Brain (organoid and tissue), 16 donors: ENCODE measurements at places on chromosomes 11 and 22. TPM values are rescaled to one million over a fixed set of nuclear protein-coding genes. Genes with fewer than 3 reads are reported as not detected.

DNA sequence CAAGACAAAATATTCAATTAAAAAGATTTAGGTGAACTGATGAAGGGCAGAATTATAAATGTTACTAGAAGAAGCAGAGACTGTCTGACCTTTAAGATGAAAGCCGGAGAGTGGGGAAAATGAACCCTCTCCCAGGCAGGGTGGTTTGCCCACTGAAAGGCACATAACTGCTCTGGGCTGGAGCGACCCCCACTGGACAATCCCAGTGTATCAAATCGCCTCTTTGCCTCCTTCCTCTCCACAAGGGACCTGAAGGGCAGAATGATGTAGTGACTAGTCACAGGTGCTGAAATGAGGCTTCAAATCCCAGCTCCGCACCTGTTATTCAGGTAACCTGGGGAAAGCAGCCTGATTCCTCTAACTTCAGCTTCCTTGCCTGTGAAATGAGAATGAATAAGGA is 69.0 kb downstream of the EFCAB6 start:
- no peak for DNase-seq

Gene SOX6
- polyA plus RNA-seq, result 3.3 TPM

Gene SLC17A6
- polyA plus RNA-seq, result 0.41 TPM

DNA sequence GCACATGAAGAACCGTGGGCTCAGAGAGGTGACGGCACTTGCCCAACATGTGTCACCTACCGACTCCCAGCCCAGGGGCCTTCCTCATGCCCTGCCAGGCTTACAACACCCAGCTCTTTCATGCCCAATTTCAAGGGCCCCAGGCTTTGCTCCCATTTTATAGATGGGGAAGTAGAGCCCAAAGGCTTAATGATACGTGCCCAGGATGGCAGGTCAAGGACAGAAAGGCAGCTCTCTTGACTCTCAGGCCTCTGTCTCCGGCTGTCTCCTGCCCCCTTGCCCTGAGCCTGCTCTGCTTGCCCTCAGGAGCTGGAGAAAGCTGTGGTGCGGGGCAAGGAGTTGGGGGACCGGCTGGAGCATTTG is 9.0 kb downstream of the CCDC88B start:
- DNase-seq, result no peak

- peak; percentile 21 for DNase-seq
Observed at GRCh38 chr11:69173331-69173730, 17.6 kb downstream of the SMIM38 start.

Gene OR52A1
- not detected for polyA plus RNA-seq

Gene DYNC2H1
- 3.1 TPM for polyA plus RNA-seq

GRCh38 chr11:64963072-64963631 is 8.8 kb downstream of the MAJIN start:
- DNase-seq, result no peak

- no peak for DNase-seq
Observed at GRCh38 chr11:63913866-63914830, 2.8 kb downstream of the RCOR2 start.

- peak; percentile 74 for DNase-seq
Observed at GRCh38 chr11:72773291-72773690, 20.6 kb downstream of the STARD10 start.

DNA sequence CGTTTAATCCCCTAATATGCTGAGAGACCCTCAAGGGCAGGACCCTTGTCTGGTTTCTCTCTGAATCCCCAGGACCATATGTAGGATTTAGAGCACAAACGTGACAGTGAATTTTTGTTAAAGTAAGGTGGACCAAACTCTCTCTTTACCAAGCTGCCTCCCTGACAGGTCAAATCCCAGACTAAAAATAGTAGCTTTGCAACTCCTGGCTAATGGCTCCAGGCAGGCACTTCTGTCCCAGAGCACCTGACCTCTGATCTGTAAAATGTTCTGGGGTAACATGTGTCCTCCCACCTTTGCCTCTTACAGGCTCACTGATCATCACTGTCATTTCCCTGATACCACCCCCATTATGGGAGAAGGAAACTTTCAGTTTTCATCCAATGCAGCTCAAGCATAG is 152.3 kb downstream of the SPON1 start:
- no peak for DNase-seq

GRCh38 chr11:2205981-2206690 is 34.5 kb upstream of the TH start:
- DNase-seq, result no peak

DNA sequence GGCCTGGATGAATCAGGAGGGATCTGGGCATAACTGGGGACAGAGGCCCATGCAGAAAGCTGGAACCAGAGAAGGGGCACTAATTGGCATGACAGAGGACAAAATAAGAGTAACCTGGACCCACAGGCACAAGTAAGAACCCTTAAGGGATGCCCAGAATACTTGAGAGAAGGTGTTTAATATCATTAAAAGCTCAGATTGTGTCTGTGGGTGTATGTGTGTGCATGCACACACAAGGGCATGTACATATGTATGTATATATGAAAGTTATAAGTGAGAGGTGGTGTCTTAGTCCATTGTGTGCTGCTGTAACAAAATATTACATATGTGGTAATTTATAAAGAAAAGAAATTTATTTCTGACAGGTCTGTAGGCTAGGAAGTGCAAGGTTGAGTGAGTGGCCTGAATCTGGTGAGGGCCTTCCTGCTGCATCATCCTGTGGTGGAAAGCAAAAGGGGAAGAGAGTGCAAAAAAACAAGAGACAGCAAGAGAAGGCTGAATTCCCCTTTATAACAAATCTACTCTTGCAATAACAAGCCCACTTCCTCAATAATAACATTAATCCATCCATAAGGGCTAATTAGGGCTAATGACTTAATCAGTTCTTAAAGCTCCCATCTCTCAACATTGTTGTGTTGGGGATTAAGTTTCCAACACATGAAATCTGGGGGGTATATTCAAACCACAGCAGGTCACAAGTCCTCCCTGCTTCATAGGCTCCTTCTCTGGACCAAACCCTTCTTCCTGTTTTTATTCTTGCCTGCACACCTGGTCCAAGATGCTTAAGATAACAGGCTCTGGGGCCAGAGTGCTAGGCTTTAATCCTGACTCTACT is 68.3 kb upstream of the POU2AF2 start:
- no peak for DNase-seq

DNA sequence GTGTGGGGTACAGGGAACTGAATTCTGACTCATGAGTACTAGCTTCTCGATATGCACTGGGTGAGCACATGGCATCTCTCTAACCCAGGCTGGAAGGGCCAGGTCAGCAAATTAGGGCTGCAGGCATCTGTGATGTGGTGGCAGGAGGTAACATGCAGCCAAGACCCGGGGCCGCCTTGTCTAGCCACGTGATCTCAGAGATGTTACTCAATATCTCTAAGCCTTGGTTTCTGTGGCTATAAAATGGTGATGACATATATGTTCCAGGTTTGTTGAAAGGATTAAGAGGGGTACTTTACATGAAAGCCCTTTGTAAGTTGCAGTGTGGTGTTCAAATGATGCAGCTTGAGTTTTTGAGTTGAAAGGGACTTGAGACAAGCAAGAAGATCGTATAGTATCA is 3.2 kb downstream of the ST14 start:
- no peak for DNase-seq
